ENCODE measurements at places on chromosomes 4 and X.
A peak's percentile ranks its signal among the peaks of the same experiment; 100 is the strongest.

GRCh38 chr4:17823871-17824669 lies 13.3 kb downstream of the NCAPG start:
- no peak for DNase-seq

DNA sequence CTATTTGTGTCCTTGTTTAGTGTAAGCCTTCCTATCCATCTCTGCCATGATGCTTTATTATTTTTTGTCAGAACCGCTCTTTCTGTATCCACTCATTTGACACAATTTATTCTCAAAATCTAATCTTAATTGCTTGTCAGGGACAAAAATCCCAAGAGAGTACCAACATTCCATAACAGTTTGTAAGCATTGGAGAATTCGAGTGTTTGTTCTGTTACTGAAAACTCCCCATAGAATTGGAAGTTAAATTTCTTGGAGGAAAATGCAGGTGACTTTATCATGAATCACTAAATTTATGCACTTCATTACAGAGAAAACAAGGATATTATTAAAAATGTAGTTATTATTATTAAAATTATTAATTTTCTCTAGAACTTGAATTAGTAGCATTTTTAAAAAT lies 1986.1 kb downstream of the ARAP2 start:
- DNase-seq: no peak

- DNase-seq: peak; percentile 56
These were observed 128.5 kb upstream of the ARX start for GRCh38 chrX:25144043-25144940.

DNA sequence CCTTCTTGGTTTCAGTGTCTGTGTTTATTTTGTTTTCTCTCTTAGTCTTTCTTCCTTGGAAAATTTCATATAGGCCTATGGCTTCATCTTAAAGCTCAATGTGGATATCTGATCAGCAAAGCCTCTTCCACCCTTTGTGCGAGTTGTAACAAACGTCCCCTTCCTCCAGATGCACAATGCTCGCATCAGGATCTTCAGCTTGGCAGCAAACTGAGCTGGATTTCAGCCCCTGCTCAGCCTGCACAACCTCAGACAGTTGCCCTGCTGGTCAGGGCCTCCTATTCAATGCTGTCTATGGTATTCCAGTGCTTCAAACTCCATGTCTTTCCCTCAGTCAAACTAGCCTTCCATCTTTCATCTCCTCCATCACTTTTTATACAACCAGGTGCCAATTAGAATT lies 309.4 kb downstream of the ARHGAP24 start:
- no peak for DNase-seq

- no peak for DNase-seq
These were observed 28.0 kb upstream of the NSUN7 start for GRCh38 chr4:40721730-40722171.

GRCh38 chr4:2365913-2366210 lies 52.6 kb downstream of the ZFYVE28 start:
- DNase-seq: no peak

DNA sequence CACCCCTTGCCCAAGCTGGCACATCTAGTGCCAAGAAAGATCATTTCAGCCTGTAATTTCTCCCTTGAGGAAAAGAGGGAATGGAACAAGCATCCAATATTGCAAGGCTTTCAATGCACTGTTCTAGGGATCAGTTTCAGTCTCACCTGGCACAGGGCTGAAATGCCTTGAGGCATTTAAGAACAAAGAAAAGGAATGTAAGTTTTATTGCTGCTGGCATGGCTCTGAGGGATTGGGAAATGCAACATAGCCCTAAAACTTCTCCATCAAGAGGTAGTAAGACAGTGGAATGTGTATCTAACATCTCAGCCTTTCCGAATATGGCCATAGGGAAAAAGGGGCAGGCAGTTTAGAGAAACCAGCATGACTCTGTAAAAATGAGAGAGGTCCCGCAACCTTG lies 732.6 kb upstream of the LCORL start:
- no peak for DNase-seq

DNA sequence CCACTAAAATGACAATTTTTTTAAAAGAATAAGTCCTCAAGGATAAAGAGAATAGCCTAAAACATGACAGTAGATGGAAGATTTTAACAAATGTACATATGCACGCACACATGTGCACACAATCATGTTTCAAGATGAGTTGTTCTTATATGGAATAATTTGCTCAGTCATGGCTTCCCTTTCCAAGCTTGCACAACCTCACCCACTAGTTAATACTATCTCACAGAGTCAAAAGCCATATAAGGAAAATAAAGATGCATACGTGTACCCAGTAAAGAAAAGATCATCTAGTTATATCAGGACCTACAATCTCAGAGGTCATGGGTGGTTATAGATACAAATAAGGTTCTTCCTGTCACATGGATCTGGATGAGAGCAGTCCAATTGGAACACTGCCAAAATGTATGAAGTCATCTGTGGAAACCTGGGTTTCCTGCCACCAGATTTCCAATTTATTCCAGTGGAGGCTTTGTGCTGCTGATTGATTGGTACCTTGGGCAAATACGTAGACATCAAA lies 56.1 kb downstream of the FAM13A start:
- no peak for DNase-seq

GRCh38 chr4:54333657-54334056 lies 104.6 kb downstream of the PDGFRA start:
- no peak for DNase-seq

GRCh38 chrX:132033166-132033565 lies 10.1 kb downstream of the STK26 start:
- DNase-seq: no peak
